ENCODE measurements at places on chromosomes 1 and 21. TPM values are rescaled to one million over a fixed set of nuclear protein-coding genes. Genes with fewer than 3 reads are reported as not detected.

Gene AVPR1B
- not detected for total RNA-seq

Gene EFCAB14
- total RNA-seq, result 35.2 TPM

Gene HSD11B1
- total RNA-seq, result 6.8 TPM

Gene AMY1A
- not detected for total RNA-seq

Gene SPRR5
- total RNA-seq, result not detected

Gene TRIM45
- 3.4 TPM for total RNA-seq

Gene AADACL4
- total RNA-seq, result not detected

Gene MPL
- not detected for total RNA-seq

Gene OR10R2
- not detected for total RNA-seq

Gene COL24A1
- 0.56 TPM for total RNA-seq

Gene RGSL1
- not detected for total RNA-seq

Gene S100A5
- total RNA-seq, result not detected

Gene NPHS2
- total RNA-seq, result not detected

Gene FCRL2
- not detected for total RNA-seq

Gene GCLM
- 18.3 TPM for total RNA-seq

Gene COL16A1
- 14.2 TPM for total RNA-seq

Gene MIXL1
- total RNA-seq, result not detected

Gene RAP1GAP
- 0.56 TPM for total RNA-seq

Gene MATN1
- total RNA-seq, result 0.28 TPM

Gene NR0B2
- not detected for total RNA-seq

Gene AMY2B
- total RNA-seq, result 1.5 TPM

Gene MYOG
- not detected for total RNA-seq

Gene CD53
- not detected for total RNA-seq

Gene HSPG2
- total RNA-seq, result 164 TPM

Gene ANGPTL1
- total RNA-seq, result 4.6 TPM

Gene LCE2B
- total RNA-seq, result not detected

Gene OR10Z1
- total RNA-seq, result not detected

Gene TACSTD2
- total RNA-seq, result 0.19 TPM

Gene OR10J4
- total RNA-seq, result not detected

Gene FABP3
- total RNA-seq, result 2.7 TPM

Gene RASAL2
- 27.9 TPM for total RNA-seq

Gene TP73
- not detected for total RNA-seq

Gene CFAP45
- total RNA-seq, result 0.28 TPM

Gene NKAIN1
- total RNA-seq, result under 0.01 TPM
